ENCODE measurements at places on chromosomes 2 and 18. TPM values are rescaled to one million over a fixed set of nuclear protein-coding genes. Genes with fewer than 3 reads are reported as not detected.
A peak's percentile ranks its signal among the peaks of the same experiment; 100 is the strongest.

The KLHL41 gene
- total RNA-seq = not detected

GRCh38 chr18:11710578-11710977 lies 21.5 kb downstream of the GNAL start:
- H3K36me3 ChIP-seq = no peaks in the 10 kb centered on the region
- H3K4me1 ChIP-seq = no peaks in the 10 kb centered on the region
- DNase-seq = no peak
- H3K27ac ChIP-seq = no peak overlapping the region
- peaks cover 18% of the 10 kb centered on the region for H3K27me3 ChIP-seq

- DNase-seq = no peak
- peak overlapping the region; percentile 17 for H3K4me3 ChIP-seq
- no peaks in the 10 kb centered on the region for H3K27me3 ChIP-seq
- H3K27ac ChIP-seq = peak overlapping the region; percentile 82
- H3K36me3 ChIP-seq = no peaks in the 10 kb centered on the region
Observed at GRCh38 chr2:227412877-227413276, 25.1 kb upstream of the SCYGR1 start.

- no peaks in the 10 kb centered on the region for H3K36me3 ChIP-seq
- H3K4me1 ChIP-seq = no peaks in the 10 kb centered on the region
- H3K27ac ChIP-seq = no peak overlapping the region
- peaks cover 18% of the 10 kb centered on the region for H3K27me3 ChIP-seq
Observed at GRCh38 chr18:22185273-22185672, 15.9 kb downstream of the GATA6 start.

Data from activated naive CD4-positive, alpha-beta T cell treated with anti-CD3 and anti-CD28 coated beads for 36 hours (primary cell).